ENCODE measurements at places on chromosomes 2 and 18.

- no peak for DNase-seq
Measured at GRCh38 chr2:132479155-132479554, 62.5 kb downstream of the GPR39 start.

- no peak for DNase-seq
Measured at GRCh38 chr2:152024477-152024876, 74.4 kb downstream of the CACNB4 start.

DNA sequence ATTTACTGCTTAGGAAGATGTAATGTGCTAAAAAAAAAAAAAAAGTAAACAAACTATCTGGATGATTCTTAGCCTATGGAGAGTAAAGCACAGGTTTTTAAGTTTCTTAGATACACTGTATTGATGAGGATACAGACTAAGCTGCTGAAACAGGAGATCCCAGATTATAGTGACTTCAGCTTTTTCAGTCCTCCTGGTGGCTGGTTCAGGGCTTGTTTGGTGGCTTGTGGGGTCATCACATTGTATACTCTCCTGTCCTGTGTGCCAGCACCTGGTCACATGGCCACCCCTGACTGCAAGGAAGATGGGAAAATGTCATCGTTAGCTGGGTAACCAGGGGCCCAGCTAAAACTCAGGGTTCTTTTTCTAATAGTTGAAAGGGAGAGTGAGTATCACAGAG lies 31.4 kb downstream of the RAB31 start:
- DNase-seq: no peak

GRCh38 chr2:60294901-60295635 lies 258.4 kb downstream of the BCL11A start:
- DNase-seq: no peak

DNA sequence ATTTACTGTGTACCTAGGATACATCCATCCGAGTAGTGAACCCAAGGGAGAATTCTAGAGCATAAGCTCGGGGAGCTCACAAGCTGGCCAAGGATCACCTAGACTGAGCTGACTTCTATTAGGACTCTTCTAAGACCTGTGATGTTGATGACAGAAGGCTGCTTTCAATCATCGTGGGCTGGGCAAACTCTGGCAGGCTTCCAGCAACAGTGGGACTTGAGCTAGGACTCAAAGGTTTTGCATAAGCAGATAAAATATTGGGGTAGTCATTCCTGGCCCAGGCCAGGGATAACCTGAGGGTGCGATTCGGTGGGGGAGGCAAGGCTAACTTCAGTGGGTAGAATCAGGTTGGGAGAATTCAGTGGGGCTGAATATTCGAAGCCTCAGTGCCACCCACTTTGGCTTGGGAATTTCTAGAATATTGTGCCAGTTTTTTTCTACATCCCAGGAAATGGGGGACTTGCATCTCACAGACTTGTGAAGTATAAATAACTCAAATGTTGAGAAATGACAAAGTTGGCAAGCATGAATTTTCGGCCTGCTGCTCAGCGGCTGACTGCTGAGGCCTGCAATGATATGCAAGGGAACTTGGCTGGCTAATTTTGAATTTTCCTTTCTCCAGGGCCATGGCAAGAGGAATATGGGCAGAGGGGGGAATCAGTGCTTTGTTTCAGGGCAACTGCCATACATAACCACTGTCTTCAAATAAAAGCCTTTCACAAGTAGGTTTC lies 274.3 kb downstream of the PRKCE start:
- no peak for DNase-seq

All from CD4-positive, alpha-beta T cell treated with Interleukin-17A for 4 hours (primary cell).